ENCODE measurements at places on chromosomes 12 and 14.

DNA sequence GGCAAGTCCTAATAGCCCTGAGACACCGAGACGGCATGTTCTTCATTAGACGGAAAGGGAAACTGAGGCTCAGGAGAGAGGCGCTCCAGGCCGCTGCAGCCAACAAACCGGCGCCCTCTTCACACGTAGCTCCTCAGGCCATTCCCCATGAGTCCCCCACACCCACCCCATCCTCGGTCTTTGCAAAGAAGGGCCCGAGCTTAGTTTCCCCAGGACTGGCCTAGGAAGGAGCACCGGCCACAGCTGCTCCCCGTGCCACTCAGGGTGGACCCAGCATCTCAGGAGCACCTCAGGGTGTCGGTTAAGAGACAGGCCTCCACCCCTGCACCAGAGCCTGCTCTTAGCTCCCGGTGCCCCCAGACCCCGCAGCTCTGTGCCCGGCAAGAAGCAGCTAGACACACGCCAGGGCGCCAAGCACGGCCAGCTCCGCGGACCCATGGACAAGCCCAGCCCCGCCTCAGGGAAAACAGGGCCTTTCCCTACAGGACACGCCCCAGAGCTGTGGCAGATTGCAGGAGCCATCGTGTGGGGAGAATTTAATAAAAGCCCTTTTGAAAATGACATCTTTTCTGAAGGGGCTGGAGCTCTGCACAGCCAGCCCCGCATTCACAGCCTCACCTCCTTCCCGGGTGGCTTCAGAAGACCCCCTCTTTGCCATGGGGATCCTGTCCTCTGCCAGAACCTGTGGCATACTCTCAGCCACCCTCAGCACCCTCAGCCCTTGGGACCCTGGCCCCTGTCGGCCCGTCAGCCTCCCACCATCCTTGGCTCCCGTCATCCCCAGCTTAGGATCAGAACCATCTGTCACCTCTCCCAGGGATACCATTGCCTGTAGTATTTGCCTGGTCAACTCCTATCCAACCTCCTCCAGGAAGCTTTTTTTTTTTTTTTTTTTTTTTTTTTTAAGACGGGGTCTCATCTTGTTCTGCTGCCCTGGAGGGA lies 59.7 kb downstream of the LGMN start:
- no peak for DNase-seq

GRCh38 chr12:76874491-76875190 lies 4.2 kb downstream of the CSRP2 start:
- DNase-seq: no peak

GRCh38 chr12:101876322-101876860 lies 989 bp upstream of the DRAM1 start:
- DNase-seq: no peak

DNA sequence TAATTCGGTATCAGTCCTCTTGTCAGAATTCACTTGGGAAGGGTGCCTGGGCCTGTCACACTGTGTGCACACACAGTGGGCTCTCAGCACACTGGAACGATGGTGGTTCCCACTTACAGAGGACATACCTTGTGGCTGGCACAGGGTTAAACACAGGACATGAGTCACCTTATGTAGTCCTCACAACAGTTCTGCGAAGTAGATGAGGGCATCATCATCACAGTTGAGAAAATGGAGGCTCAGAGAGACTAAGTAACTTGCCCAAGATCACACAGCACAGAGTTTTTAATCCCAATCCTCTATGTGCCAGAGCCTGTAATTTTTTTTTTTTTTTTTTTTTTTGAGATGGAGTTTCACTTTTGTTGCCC lies 90.7 kb downstream of the NINJ2 start:
- no peak for DNase-seq

- DNase-seq: no peak
Observed at GRCh38 chr12:6364044-6364374, 11.4 kb downstream of the SCNN1A start.
